LHCN-M2 (cell line): ENCODE measurements at places on chromosomes 16 and 17. TPM values are rescaled to one million over a fixed set of nuclear protein-coding genes. Genes with fewer than 3 reads are reported as not detected.

- peak; percentile 51 for DNase-seq
Measured at GRCh38 chr17:35809855-35810461, 674 bp downstream of the TAF15 start.

DNA sequence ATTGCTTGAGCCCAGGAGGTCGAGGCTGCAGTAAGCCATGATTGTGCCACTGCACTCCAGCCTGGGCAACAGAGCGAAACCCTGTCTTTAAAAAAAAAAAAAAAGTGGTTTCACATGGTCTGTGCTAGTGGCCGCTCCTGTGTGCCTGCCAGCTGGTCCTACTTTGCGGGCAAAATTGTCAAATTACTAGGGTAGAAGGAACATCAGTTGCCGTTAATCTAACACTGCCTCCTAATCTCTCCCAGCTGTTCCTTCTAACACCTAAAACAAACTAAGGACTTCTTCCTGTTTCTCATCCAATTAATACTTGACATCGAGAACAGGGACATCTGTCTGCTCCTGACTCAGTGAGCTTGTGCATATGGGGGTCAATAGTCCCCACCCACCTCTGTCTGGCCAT lies 23.9 kb downstream of the TMEM11 start:
- DNase-seq, result no peak

GRCh38 chr17:68860941-68861340 lies 94.3 kb downstream of the ABCA8 start:
- no peak for DNase-seq

DNA sequence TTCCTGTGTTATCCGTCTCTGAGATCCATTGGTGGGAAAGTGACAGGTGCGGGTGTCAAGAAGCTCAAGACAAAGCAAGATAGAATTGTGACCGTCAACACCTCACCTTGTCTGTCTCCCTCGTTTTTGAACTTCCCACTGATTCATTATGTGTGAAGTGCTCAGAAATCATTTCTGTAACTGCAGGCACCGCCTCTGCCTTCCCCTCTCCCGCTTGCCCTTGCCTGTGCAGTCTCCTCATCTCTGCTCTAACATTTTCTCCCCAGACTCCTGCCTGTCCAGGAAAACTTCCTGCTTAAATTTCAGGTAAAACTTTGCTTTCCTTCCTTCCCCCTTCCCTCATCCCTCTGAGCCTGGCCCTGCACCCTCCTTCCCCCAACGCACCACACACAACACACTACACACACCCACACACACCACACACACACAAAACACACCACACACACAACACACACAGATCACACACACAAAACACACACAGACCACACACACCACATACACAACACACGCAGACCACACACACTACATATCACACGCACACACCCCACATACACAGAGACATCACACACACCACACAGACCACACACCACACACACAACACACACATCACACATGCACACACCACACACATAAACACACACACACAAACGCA lies 25.7 kb downstream of the CALB2 start:
- no peak for DNase-seq

DNA sequence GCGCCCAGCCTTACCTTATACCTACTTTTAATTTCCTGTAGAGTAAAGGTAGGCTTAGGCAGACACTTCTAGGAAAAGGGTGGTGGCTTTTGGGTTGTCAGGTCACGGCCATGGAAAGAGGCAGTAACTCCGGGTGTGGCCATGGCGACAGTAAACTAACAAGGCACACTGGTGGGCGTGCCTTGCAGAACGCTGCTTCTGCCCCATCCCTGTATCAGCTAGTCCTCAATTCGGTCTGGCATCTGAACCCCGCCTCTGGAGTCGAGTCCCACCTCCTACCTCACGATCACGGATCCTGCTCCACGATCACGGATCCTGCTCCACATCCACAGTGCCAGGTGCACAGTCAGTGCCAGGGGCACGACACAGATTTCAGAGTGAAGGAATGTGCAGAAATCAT lies 5.6 kb downstream of the ADCY9 start:
- no peak for DNase-seq

DNA sequence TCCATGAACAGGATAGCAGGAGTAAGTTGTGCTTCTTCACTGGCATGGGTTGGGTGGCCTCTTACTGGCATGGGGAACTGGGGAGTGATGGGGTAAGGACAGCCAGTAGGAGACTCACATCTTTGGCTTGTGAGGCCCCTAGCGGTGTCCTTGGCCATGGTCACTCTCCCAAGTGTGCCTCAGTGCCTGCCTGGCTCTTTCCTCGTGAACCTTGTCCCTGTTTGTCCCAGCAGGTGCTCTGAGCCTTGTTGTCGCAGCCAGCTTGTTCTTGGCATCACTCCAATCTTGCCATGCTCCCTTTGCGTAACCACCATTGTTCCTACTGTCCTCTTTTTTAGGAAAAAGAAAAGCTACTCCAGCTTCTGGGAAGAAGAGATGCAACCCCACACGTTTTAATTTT lies 53.6 kb upstream of the SDK2 start:
- DNase-seq, result no peak

The NMRAL1 gene
- total RNA-seq, result 27.6 and 40.7 TPM in 2 replicates
